ENCODE measurements at places on chromosomes 4 and X.

DNA sequence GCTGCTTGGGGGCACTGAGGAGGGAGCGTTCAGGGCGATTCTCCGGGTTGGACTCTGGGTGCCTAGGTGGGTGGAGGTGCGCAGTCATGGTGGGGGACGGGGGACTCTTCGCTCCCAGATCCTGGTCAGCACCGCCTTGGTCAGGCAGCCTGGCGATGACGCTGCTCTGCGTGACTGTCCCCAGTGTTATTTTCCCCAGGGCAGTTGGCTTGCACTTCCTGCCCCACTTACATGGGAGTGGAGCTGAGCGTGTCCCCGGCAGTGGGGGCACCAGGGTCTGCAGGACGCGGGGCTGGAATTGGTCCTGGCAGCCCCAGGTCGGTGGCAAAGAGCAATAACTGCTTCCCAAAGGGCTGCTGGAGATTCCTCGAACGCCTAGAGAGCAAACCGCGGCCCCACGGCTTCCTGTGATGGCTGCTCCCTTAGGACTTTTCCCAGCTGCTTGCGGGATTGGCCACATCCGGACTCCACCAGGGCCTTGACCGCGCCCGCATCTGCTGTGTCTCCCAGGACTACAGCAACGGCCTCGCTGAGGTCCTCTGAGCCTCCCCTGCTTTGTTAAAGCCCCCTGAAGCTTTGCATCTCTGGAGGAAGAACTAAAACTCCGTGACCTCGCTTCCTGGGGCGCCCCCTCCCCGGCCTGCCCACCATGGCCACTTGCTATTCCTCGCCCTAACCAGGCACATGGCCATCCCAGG is 35.3 kb upstream of the GPR78 start:
- no peak for DNase-seq

DNA sequence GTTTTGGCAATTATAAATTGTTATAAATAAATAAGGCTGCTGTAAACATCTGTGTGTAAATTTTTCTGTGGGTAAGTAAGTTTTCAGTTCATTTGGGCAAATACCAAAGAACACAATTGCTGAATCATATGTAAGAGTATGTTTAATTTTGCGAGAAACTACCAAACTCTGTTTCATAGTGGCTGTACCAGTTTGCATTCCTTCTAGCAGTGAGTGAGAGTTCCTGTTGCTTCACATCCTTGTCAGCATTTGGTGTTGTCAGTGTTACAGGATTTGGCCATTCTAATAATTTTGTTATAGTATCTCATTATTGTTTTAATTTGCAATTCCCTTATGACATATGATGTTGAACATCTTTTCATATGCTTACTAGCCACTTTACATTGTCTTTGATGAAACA is 48.4 kb downstream of the ARFIP1 start:
- no peak for DNase-seq

- no peak for DNase-seq
Measured at GRCh38 chrX:137896123-137896522, 330.2 kb downstream of the ZIC3 start.

DNA sequence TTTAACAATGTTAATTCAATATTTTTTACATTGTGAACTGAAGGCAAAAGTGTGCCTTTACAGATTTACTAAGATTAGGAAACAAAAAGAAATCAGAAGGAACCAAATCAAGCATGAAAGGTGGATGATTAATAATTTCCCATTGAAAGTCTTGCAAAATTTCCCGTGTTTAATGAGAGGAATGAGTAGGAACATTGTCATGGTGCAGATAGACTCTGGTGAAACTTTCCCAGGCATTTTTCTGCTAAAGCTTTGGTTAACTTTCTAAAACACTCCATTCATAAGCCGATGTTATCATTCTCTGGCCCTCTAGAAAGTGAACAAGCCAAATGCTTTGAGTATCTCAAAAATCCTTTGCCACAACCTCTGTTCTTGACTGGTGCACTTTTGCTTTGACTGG is 1522.8 kb upstream of the PABPC4L start:
- no peak for DNase-seq

GRCh38 chr4:124833831-124834505 is 121.4 kb upstream of the ANKRD50 start:
- no peak for DNase-seq

GRCh38 chr4:90996813-90997212 is 869.6 kb downstream of the CCSER1 start:
- DNase-seq: no peak

Data from effector memory CD4-positive, alpha-beta T cell (primary cell).